ENCODE measurements at places on chromosomes 2 and 18. TPM values are rescaled to one million over a fixed set of nuclear protein-coding genes. Genes with fewer than 3 reads are reported as not detected.

The NAT8 gene
- not detected for total RNA-seq

The ALPG gene
- total RNA-seq, result not detected

The ELOA2 gene
- total RNA-seq, result not detected

The B3GNT7 gene
- total RNA-seq, result 0.27 TPM

The ARHGAP15 gene
- total RNA-seq, result not detected

The ADD2 gene
- 0.36 TPM for total RNA-seq

The LIMS2 gene
- 7.8 TPM for total RNA-seq

The GRHL1 gene
- 1.3 TPM for total RNA-seq

The TCF23 gene
- not detected for total RNA-seq

The HS1BP3 gene
- total RNA-seq, result 23.0 TPM

The NT5C1B gene
- total RNA-seq, result not detected

The AQP12B gene
- not detected for total RNA-seq

The PROM2 gene
- 0.18 TPM for total RNA-seq

The BARD1 gene
- total RNA-seq, result 4.5 TPM

The POTEC gene
- total RNA-seq, result not detected

The CBLN2 gene
- total RNA-seq, result 0.33 TPM

The SRD5A2 gene
- not detected for total RNA-seq

The COL6A3 gene
- total RNA-seq, result 1,372 TPM

The GALNT13 gene
- total RNA-seq, result 0.45 TPM

The REG1B gene
- not detected for total RNA-seq

The LYG1 gene
- 0.09 TPM for total RNA-seq

The IGFBP5 gene
- 334 TPM for total RNA-seq

The BOK gene
- 15.3 TPM for total RNA-seq

The LAMA1 gene
- total RNA-seq, result 30.1 TPM

The RNF149 gene
- total RNA-seq, result 46.4 TPM

The RAD51AP2 gene
- not detected for total RNA-seq

The G6PC2 gene
- total RNA-seq, result not detected

The IL18RAP gene
- total RNA-seq, result 0.09 TPM

The MBP gene
- 54.1 TPM for total RNA-seq

The SCTR gene
- not detected for total RNA-seq

The TRIB2 gene
- 112 TPM for total RNA-seq

The ARHGEF4 gene
- total RNA-seq, result 5.2 TPM

The NUP35 gene
- 22.3 TPM for total RNA-seq

The NEB gene
- total RNA-seq, result 0.41 TPM

The LINC00305 gene
- total RNA-seq, result not detected

The TRABD2A gene
- total RNA-seq, result 0.33 TPM

The LRRFIP1 gene
- total RNA-seq, result 29.2 TPM

Measured in fibroblast of the aortic adventitia (primary cell).